ENCODE measurements at places on chromosomes 7 and 10. TPM values are rescaled to one million over a fixed set of nuclear protein-coding genes. Genes with fewer than 3 reads are reported as not detected.

TRIM50 gene
- not detected for total RNA-seq

HUS1 gene
- total RNA-seq = 35.7 TPM

DNTT gene
- not detected for total RNA-seq

ING3 gene
- 23.7 TPM for total RNA-seq

PILRA gene
- total RNA-seq = 0.69 TPM

BHLHA15 gene
- total RNA-seq = not detected
